T-cell (primary cell): ENCODE measurements at places on chromosomes 6 and 20. TPM values are rescaled to one million over a fixed set of nuclear protein-coding genes. Genes with fewer than 3 reads are reported as not detected.

- no peak for DNase-seq
Observed at GRCh38 chr6:32522302-32523047, 7.6 kb downstream of the HLA-DRB5 start.

DNA sequence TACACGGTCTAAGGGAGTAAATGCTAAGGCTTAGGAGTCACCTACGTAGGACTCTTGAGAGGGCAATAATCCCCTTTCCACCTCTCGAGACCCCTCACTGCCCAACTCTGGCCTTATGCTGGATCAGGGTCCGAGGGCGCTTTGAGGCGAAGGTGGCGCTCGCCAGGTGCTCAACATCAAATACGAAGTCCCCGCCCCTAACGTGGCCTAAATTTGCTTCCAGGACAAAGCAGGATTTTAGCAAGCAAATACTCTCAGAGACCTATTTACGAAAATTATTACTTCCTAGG lies 406 bp upstream of the TRIM26 start:
- DNase-seq = no peak

- no peak for DNase-seq
Observed at GRCh38 chr6:130229645-130230044, 6.9 kb upstream of the SAMD3 start.

- DNase-seq = no peak
Observed at GRCh38 chr6:74410630-74411029, 714.6 kb downstream of the CD109 start.

DNA sequence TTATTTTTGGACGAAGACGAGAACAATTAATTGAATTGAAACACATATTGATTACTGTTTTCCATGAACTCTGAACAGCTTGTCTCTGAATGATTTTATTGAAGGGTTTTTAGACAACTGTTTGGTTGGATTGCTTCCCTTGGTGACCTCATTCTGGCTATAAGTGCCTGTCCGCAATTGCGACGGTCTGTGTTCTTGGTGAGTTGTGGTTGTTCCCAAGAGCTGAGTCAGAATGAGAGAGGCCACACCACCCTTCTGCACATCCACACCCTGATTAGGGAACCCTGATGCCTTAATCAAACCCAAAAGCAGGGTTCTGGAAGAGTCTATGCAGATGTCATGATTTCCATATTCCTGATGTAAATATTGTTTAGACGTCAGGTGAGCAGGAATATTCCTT lies 747.0 kb downstream of the PTPRT start:
- DNase-seq = no peak

DNA sequence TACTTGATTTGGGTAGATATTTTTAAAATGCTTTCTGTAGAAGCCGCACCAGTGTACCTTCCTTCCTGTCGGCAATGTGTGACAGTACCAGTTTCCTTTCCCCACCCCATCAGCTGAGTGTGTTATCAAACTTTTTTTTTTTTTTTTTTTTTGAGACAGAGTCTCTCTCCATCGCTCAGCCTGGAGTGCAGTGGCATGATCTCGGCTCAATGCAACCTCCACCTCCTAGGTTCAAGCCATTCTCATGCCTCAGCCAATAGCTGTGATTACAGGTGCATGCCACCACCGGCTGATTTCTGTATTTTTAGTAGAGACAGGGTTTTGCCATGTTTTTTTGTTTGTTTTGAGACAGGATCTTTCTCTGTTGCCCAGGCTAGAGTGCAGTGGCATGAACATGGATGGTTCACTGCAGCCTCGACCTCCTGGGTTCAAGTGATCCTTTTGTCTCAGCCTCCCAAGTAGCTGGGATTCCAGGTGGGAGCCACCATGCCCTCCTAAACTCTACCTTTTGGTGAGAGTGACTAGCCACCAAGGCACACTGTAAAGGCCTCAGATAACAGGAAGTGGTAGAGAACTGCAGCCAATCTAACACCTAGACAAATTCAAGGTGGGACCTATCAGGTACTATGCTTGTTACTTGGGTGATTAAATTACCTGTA lies 26.5 kb upstream of the ZBTB22 start:
- DNase-seq = peak; percentile 63

- DNase-seq = no peak
Observed at GRCh38 chr20:48704761-48705160, 123.0 kb downstream of the PREX1 start.

DNA sequence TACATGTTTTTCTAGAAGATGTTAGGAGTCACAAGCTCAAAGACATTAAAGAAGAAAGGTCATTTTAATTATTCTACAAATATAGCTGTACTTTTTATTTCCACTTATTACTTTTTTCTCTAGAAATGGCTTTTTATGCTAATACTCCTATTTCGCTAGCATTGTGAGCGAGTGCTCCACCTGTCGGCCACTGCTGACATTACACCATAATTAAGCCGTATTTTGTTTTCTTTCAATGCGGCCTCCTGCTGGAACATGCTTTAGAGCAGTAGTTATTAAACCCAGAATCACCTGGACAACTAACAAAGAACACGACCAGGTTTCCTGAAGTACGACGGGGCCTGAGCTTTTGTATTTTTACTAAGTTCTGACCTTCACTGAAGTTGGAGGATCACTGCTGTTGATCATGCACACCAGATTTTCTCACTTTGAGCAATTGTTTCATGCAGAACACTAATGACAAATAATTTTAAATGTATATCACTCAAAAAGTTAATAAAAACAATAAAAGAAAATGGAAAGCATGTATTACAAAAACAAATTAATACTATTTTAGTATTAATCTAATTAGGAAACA lies 74.1 kb upstream of the PAK5 start:
- no peak for DNase-seq

DNA sequence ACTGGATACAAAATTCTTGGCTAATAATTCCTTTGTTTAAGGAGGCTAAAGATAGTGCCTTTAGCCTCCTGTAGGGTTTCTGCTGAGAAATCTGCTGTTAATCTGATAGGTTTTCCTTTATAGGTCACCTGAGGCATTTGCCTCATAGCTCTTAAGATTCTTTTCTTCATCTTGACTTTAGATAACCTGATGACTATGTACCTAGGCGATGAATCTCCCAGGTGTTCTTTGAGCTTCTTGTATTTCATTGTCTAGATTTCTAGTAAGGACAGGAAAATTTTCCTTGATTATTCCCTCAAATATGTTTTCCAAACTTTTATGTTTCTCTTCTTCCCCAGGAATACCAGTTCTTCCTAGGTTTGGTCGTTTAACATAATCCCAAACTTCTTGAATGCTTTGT lies 479.4 kb upstream of the MAN1A1 start:
- DNase-seq = no peak

GRCh38 chr6:32685603-32686002 lies 19.1 kb upstream of the HLA-DQB1 start:
- DNase-seq = peak; percentile 17

DNA sequence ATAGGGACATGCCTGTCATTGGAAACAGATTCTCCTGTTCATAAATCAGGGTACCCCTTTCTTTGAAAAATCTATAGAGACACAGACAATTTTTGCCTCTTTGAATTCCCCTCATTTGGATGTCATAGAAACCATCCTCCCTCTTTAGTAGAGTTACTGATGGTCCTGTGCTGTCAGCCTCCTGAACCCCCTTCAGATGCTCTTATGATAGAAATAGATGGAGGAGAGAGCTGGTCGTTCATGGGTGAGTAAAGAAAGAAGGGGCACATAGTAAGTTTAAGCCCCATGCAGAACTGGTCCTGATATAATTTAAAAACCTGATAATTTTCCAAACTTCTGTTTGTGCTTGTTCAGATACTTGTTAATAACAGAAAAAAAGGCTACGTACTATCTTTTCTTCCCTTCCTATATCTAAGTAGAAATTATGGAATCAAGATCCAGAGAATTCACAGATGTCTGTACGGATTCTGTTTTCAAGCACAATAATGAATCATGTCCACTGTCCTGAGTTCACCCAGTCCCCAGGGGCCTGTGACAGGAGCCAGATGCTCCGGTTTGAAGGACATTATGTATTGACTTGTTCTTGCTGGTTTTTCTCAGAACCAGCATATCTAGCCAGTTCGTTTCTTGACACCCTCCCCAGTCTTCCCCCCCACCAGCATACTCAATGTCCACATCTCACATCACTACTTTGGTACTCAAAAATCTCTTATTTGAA lies 78.1 kb downstream of the NCOA7 start:
- no peak for DNase-seq

DNA sequence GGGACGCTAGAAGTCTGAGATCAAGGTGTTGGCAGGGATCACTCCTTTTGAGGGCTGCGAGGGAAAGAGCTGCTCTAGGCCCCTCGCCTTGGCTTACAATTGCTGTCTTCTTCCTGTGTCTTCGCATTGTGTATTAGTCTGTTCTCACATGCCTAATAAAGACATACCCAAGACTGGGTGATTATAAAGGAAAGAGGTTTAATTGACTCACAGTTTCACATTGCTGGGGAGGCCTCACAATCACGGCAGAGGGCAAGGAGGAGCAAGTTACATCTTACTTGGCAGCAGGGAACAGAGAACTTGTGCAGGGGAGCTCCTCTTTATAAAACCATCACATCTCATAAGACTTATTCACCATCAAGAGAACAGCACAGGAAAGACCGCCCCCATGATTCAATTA lies 102.5 kb upstream of the ASF1A start:
- DNase-seq = no peak

DNA sequence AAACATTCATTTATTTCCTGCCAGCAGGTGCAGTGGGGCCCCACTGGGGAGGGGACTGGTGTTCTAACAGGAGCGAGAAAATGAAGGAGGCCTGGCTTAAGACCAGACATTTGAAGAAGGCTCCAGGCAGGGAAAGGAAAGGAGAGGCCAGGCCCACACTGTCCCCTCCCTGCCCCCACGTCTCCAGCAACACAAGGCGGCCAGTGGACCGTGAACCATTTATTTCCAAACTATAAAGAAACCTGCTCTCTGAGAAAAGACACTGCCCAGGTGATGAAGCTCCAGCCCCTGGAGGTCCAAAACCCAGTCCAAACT lies 41.4 kb upstream of the CDH22 start:
- DNase-seq = no peak

- no peak for DNase-seq
Observed at GRCh38 chr6:47473791-47474346, 3.7 kb upstream of the CD2AP start.

- DNase-seq = no peak
Observed at GRCh38 chr20:45962031-45962755, 9.8 kb downstream of the ZNF335 start.

- no peak for DNase-seq
Observed at GRCh38 chr6:123956492-123957139, 153.0 kb downstream of the NKAIN2 start.

- no peak for DNase-seq
Observed at GRCh38 chr6:136103763-136104311, 146.3 kb downstream of the MTFR2 start.

- DNase-seq = no peak
Observed at GRCh38 chr20:21633829-21634228, 71.6 kb upstream of the PAX1 start.

DNA sequence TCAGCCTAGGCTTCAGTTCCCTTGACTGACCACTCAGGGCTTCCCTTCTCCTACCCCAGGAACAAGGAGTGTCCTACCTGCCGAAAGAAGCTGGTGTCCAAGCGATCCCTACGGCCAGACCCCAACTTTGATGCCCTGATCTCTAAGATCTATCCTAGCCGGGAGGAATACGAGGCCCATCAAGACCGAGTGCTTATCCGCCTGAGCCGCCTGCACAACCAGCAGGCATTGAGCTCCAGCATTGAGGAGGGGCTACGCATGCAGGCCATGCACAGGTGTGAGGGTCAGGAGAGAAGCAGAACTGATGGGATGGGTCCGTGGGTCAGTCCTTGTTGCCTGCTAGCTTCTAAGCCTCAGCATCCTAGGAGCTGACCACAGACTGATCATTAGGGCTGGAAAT lies 1.6 kb downstream of the RING1 start:
- no peak for DNase-seq

GRCh38 chr20:41956338-41957074 lies 338.3 kb upstream of the CHD6 start:
- no peak for DNase-seq

- no peak for DNase-seq
Observed at GRCh38 chr6:160122744-160123143, 1.1 kb downstream of the SLC22A1 start.

- DNase-seq = no peak
Observed at GRCh38 chr6:89139509-89140346, 6.1 kb upstream of the PM20D2 start.

DNA sequence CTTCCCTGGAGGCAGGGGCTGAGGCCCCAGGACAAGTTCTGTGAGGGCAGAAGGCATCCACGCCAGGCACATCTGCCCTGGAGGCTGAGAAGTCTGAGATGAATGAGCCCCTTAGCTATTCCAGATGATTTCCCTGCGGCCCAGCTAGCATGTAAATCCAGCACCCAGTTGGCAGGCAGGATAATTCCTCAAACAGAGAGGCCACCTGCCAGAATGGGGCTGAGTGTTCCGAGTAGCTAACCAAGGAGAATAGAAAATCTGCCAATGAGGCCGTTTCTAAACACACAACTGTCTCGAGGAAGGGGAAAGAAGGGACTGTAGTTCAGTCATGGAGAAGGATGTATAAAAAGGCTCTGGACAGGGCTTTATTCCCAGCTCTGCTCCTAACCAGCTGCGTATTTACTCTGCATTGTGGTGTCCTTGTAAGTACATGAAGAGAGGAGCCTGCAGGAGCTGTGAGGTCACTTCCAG lies 211.4 kb upstream of the CDYL start:
- DNase-seq = no peak

- no peak for DNase-seq
Observed at GRCh38 chr6:8006208-8006607, 58.0 kb downstream of the BLOC1S5 start.

Gene GPX5
- total RNA-seq = not detected

Gene C20orf202
- total RNA-seq = 0.41 TPM

Gene COL9A1
- total RNA-seq = not detected

Gene KCNK16
- total RNA-seq = not detected

Gene ADGB
- total RNA-seq = not detected

Gene CFAP206
- total RNA-seq = not detected

Gene GTSF1L
- total RNA-seq = 0.53 TPM
